ENCODE measurements at places on chromosomes 2 and 18.

GRCh38 chr2:56185101-56185581, 1.4 kb downstream of the CCDC85A start:
- DNase-seq: no peak

GRCh38 chr2:232473467-232473890, 14.2 kb downstream of the ECEL1 start:
- DNase-seq: peak; percentile 7

DNA sequence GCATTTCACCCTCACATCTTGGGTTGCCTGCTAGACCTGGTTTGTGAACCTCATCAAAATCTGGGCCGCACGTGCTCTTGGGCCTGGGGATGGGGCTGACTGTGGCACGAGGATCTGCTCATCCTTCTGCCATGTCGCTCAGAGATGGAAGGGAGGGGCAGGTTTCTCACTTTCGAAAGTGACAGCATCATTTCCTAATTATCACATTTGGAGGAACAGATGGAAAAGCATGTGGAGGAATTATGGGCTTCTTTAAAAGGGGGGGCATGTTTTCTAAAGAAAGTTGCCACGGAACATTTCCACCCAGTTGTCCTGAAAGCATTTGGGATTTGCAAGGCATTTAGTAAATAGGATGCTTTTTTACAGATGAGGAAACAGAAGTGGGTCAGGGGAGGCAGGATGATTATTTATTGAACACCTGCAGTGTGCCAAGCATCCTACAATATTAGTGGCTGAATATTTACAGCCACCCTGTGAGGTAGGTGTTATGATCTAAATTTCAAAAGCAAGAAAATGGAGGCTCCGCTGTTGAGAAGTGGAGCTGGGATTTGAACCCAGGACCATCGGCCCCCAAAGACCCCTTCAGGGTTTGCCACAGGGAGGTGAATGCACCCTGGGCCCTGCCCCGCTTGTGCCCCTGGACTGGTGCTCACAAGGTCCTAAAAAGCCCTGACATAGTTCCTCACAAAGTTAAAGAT, 104.2 kb upstream of the MYCN start:
- no peak for DNase-seq

DNA sequence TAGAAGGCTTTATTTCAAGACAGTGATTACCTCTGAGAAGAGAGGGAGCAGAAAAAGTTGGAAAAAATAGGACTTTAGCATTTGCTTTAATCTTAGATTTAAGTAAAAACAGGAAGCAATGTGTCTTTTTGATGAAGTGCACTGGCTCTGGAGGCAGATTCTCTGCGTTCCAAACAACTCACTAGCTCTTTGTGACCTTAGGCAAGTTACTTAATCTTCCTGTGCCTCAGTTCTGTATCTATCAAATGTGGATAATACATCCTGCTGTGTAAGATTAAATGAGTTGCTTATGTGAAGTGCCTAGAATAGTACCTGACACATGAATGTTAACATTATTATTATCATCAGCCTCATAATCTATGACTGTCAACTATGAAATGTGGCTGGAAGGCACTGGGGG, 42.3 kb downstream of the RPRD1A start:
- DNase-seq: no peak

DNA sequence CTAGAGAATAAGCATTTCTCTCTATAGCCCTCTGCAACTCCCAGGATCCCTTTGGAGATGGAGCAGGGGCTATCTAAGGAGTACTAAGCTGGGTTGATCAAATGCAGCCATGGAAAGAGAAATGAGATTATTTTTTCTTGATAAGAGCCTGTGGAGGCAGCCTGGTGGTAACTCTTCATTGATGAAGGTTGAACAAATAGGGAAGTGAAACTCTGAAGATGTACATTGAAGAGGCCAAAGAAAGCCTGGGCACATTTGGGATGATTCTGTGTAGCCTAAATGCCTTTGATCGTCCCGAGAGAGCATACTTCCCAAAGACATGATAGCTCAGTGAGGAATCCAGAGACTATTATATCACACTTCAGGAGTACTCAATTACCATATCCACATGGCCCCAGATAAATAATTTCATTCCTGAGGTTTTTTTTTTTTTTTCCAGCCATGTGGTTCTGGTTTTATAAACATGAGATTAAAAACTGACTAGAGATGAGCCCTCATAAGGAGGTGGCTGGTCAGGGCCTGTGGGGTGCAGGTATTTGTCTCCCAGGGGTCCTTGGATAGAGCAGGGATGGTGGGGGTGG, 192.5 kb downstream of the TPGS2 start:
- DNase-seq: no peak

DNA sequence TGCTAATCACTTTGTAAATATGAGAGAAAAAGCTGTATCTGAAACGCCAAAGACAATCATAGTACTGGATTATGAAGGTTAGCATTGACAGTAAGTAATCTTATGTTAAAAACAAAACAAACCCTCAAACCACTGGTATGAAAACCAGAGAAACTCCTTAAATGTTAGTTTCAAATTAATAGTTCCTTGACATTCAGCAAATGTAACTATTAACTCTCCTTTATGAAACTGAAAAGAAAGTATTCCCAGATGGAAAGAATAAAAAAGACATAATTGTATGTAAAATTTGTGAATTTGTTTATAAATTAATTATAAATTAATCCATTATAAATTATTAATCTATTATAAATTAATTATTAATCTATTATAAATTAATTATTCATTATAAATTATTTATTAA, 12.3 kb downstream of the FASTKD1 start:
- DNase-seq: no peak

GRCh38 chr2:25548601-25549000, 124.8 kb downstream of the DTNB start:
- DNase-seq: no peak

DNA sequence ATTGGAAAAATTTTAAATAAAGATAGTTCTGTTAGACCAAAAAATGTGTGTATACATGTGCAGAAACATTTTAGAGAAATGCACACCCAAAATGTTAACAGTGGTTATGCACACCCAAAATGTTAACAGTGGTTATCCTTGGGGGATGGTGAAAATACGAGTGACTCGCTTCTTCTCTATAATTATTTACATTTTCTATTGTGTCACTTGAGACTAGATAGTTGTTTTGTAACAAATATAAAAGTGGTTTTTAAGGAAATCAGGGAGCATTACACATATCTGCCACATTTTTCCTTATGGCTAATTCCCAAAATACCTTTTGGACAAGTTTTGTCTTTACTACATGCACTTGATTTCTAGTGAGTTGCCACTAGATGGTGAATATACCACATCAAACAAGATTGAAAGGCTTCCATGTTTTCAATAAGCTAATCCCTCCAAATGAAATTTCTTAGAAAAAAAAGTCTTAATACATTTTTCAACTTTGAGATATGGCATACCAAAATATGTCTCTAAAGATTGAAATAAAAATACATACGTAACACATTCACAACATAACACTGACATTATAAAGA, 9.0 kb upstream of the HIBCH start:
- DNase-seq: no peak

GRCh38 chr2:175690113-175690837, 311.8 kb downstream of the LNPK start:
- DNase-seq: peak; percentile 45

- DNase-seq: peak; percentile 32
Measured at GRCh38 chr18:10971717-10972116, 177.7 kb downstream of the PIEZO2 start.

GRCh38 chr2:143891879-143892308, 628.0 kb downstream of the ZEB2 start:
- DNase-seq: no peak

GRCh38 chr2:222884114-222884771, 23.4 kb downstream of the ACSL3 start:
- DNase-seq: no peak

GRCh38 chr18:63238693-63239075, 80.9 kb downstream of the BCL2 start:
- DNase-seq: no peak

- DNase-seq: no peak
Measured at GRCh38 chr2:1940679-1941078, 196.4 kb upstream of the PXDN start.

All from hematopoietic multipotent progenitor cell treated with erythropoietin and hydrocortisone succinate and interleukin-3 and kit ligand, for 17 days (in vitro differentiated cells).